ENCODE measurements at places on chromosomes 5 and 9. TPM values are rescaled to one million over a fixed set of nuclear protein-coding genes. Genes with fewer than 3 reads are reported as not detected.

GRCh38 chr9:92270511-92270910 lies 23.0 kb downstream of the IARS1 start:
- no peak for DNase-seq

GRCh38 chr9:35518225-35518821 lies 28.4 kb downstream of the RUSC2 start:
- DNase-seq = no peak

Gene ALDH1B1
- 51.0 TPM for total RNA-seq

GRCh38 chr5:125410537-125411070 lies 664.2 kb upstream of the ZNF608 start:
- DNase-seq = peak; percentile 65

Gene ADAMTS13
- 1.8 TPM for total RNA-seq

DNA sequence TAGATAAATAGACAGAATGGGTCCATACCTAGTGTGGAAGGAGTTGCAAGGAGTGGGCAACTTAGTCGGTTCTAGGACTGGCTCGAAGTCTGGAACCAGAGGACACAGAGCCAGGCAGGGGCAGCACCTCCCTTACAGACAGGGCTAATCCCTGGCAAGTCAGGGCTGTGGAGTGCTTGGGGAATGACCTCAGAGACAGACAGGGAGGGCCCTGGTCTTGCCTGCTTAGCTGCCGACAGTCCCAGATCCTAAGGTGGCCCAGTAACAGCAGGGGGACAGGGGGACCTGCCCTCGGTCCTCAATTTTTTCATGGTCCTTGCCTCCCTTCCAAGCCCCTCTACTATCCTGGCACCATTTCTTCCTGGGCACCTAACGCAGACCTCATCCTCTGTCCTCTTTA lies 222.4 kb upstream of the TNC start:
- no peak for DNase-seq

Gene SCGB3A1
- total RNA-seq = not detected

Gene ZBTB6
- 35.2 TPM for total RNA-seq

- DNase-seq = no peak
These were observed 530 bp downstream of the UCK1 start for GRCh38 chr9:131530546-131530919.

Gene FREM1
- 53.2 TPM for total RNA-seq

DNA sequence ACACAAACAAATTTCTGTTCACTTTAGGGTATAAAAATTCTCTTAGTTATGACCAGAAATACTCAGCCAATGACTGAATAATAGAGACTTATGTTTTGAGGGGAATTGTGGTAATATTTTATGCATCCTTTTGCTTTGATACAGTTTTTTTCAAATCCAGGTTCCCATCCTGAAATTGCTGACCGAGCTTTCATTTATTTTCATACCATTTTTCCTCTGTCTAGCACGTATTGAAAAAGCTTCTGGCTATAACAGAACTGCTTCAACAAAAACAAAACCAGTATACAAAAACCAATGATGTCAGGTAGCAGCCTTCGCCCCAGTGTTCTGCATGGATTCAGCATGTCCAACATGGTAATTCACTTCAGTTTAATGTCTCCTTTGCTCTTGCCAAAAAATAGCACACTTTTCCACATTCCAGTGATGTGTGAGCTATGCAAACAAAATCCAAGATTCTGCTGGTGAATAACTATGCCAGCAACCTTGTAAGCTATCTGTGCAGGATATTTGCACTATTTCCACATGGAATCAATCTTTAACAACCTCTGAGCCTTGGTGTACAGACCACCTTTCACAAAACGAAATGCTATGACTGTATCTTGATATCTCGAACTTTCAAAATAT lies 22.0 kb downstream of the CCNH start:
- no peak for DNase-seq

GRCh38 chr5:52690236-52690768 lies 97.4 kb upstream of the ITGA1 start:
- DNase-seq = peak; percentile 29

GRCh38 chr5:54845567-54845941 lies 139.8 kb downstream of the ESM1 start:
- no peak for DNase-seq

- DNase-seq = no peak
These were observed 56.2 kb upstream of the XPA start for GRCh38 chr9:97753364-97753763.

GRCh38 chr9:13491138-13491492 lies 211.6 kb upstream of the MPDZ start:
- DNase-seq = no peak

Data from urinary bladder (tissue), 4 donors.